ENCODE measurements at places on chromosomes 13 and 19.
A peak's percentile ranks its signal among the peaks of the same experiment; 100 is the strongest.

DNA sequence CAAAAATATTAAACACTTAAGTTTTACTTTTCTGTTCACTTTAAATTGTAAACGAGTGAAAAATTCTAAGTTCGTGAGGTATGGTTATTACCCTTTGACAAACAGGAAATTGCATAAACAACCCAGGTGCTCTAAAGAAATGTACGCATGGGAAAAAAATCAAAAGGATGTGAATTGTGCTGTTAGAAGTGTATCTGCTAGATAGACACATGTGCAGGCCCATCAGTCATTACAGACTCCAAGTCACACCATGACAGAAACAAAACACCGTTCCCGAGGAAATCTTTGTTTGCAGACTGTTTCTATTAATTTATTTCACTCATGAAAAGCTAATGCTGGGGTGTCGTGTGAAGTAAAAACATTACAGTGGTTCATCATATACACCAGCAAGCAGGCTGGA is 17.0 kb upstream of the DOCK9 start:
- DNase-seq: no peak

- DNase-seq: no peak
Measured at GRCh38 chr19:6818246-6818645, 45.7 kb downstream of the VAV1 start.

DNA sequence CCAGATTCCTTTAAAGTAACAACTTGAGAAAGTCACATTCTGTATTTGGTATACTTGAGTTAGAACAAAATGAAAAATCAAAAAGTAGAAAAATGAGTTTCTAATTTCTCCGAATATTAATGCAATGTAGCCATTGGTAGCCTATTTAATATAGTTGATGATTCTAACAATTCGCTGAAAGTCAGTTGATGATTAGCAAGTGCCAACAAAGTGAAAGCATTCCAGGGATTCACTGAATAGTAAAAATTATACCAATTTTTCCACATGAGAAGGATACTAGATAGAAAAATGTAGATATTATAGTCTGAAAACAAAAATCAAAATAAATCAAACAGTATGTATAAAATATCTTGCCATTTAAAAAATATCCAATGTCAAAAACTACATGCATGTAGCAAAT is 117.2 kb downstream of the FREM2 start:
- DNase-seq: no peak

GRCh38 chr19:28018499-28018898 is 1194.5 kb downstream of the UQCRFS1 start:
- no peak for DNase-seq

- no peak for DNase-seq
Measured at GRCh38 chr13:32179708-32180107, 135.5 kb downstream of the ZAR1L start.

- no peak for DNase-seq
Measured at GRCh38 chr19:51514866-51515481, 13.4 kb upstream of the SIGLEC12 start.

DNA sequence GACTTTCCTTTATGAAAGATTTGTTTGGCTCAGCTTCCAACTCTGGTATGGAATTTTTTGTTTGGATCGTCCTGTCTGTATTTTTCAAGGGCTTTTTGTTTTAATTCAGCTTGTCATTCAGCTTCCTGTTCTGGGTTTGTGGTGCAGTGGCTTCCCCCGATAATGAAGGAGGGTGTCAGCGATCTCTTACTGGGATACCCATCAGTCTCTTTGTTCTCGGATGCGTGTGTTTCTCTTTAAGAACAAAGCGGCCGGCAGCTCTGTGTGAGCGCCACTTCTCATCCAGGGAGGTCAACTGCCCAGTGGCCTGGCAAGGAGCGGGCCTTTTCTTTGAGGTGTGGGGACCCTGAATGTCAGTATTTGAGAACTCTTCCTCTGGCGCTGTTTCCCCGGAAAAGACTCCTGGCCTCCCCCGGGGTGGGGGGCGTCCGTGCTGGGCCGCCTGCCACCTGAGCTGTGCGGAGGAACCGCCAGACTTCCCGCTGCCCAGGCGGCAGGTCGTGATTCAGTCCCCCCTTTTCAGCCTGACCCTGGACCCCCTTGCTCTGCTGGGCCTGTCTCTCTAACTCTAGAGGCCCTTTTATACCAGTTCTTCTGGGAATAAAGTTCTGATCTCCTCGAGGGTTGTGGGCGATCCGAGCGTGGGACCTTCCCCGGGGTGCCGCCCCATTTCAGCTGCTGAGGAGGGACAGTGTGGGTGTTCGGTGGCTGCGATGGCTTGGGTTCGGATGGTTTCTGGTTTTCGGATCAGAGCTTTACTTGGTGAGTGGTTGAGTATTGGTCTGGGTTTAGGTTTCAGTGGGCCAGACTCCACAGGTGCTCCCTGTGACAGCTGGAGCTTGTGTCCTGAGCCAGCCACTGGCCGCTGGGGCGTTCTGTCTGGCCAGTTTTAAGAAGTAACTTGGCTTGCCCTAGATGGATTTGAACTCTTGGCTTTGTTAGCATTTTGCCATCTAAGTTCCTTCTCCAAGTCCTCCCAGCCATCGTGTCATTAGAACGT is 3.4 kb downstream of the SF3A2 start:
- no peak for DNase-seq

GRCh38 chr19:41230067-41230857 is 11.2 kb downstream of the AXL start:
- no peak for DNase-seq

DNA sequence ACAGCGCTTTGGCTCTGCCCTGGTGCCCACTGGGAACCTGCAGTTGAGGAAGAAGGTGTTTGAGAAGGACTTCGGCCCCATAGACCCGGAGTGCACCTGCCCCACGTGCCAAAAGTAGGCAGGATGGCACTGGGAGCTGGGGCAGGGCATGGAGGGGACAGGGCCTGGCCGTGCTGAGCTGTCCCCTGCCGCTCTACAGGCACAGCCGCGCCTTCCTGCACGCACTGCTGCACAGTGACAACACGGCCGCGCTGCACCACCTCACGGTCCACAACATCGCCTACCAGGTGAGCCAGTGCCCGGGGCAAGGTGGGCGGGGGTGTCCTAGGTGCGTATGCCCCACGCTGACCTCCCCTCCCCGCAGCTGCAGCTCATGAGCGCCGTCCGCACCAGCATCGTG is 5.1 kb upstream of the DNM2 start:
- no peak for DNase-seq

GRCh38 chr13:98780451-98780850 is 28.0 kb upstream of the SLC15A1 start:
- no peak for DNase-seq

GRCh38 chr19:42563352-42564210 is 31.1 kb downstream of the CEACAM8 start:
- DNase-seq: no peak

DNA sequence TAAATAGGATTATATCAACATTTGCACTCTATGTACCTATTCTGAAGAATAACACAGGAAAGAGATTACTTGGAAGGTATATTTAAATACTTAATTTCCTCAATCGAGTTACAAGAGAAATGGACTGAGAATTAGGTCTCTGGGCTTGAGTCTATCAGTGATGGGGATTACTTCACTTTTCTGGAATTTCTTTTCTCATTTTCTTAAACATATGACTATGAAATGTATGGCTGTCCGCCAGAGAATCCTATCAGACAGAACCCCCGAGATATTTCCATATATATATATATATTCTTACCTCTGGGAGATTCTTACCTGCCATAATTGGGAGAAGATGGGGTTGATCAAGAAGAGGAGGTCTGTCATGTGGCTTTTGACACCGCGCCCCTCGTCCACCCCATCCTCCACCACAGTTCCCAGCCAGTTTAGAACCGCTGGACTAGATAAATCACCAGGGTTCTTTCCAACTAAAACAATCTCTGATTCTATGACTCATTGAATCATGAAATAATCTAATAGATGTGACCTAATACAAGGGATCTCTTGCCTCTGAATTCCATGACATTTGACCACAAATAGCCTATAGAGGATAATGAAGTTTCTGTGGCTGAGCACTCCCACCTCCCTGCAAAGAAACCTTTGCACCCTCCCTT is 231.3 kb downstream of the TBC1D4 start:
- no peak for DNase-seq

DNA sequence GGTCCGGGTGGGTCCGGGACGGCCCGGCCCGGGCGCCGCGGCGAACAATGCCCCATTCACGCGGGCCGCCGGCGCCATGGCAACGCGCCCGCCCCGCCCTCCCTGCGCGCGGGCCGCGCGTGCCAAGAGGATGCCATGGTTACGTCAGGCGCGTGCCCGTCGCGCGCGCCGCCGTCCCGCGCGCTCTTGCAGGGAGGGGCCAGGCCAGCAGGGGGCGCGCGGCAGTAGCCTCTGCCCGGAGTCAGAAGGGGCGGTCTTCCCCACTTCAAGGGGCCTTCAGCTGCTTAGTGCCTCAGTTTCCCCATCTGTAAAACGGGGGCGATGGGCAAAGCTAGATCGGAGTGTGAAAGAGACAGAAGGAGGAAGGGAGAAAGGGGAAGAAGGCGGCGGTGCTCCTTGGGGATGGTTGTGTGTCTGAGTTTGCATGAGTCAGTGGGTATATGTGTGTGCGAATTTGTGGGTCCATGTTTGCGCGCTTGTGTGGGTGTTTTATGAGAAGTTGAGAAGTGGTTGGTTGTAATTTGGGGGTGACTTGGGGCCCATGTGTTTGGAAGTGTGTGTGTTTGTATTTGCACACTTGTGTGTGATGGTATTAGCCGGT is 11.6 kb upstream of the NFIX start:
- peak; percentile 79 for DNase-seq

- DNase-seq: no peak
Measured at GRCh38 chr19:34732612-34733211, 1.3 kb upstream of the ZNF181 start.

DNA sequence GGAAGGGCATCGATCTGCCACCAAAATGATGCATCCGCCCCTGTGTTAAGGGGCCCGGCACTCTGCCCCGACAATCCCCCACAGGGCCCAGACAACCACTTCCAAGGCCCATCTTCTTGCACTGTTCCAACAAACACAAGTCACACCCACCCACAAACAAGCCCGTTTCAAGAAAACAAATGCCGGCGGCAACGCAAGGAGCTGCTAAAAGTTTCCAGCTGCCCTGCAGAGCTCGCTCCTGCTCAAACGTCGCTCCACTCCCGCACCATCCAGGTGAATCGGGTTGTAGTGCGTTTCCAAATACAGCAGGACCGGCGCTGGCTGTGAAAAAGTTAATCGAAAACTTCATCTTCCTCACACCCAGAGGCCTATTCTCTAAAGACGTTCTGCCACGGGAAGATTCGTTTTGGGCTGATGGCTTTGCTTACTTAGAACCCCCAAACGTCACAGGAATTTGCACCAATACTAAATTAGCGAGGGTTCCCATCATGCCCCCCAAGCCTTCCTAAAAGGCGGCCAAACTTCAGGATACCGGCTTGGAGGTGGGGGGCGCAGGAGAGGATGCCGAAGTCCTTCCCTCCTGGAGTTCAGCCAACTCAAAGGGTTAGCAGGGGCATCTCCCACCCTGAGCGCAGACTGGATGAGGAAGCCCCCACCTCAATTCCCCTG is 107.4 kb upstream of the DOCK9 start:
- DNase-seq: no peak

DNA sequence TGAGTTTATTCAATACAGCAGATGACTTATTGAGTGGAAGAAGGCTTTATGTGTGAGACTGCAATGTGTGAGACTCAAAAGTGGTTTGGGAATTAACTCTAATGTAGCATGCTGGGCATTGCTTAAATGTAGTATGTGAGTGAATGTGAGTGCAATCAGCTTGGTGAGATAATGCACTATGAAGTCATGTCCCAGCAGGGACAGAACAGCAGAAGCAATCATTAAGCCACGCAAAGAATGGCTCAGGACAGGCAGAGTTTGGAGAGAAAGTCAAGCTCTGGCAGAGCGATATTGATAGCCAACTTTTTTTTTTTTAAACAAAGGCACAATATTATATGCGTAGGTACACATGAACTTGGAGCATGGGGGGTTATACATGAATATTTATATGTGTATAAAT is 597.7 kb downstream of the GPC6 start:
- no peak for DNase-seq

DNA sequence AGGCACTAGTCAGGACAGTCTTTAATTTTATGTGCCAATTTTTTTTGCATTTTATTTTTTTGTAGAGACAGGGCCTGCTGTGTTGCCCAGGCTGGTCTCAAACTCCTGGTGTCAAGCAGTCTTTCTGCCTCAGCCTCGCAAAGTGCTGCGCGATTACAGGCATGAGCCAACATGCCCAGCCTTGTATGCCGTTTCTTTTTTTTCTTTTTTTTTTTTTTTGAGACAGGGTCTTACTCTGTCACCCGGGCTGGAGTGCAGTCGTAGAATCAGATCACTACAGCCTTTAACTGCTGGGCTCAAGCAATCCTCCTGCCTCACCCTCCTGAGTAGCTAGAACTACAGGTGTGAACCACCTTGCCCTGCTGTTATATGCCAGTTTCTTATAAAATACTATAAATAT is 26.4 kb downstream of the BORA start:
- DNase-seq: no peak

DNA sequence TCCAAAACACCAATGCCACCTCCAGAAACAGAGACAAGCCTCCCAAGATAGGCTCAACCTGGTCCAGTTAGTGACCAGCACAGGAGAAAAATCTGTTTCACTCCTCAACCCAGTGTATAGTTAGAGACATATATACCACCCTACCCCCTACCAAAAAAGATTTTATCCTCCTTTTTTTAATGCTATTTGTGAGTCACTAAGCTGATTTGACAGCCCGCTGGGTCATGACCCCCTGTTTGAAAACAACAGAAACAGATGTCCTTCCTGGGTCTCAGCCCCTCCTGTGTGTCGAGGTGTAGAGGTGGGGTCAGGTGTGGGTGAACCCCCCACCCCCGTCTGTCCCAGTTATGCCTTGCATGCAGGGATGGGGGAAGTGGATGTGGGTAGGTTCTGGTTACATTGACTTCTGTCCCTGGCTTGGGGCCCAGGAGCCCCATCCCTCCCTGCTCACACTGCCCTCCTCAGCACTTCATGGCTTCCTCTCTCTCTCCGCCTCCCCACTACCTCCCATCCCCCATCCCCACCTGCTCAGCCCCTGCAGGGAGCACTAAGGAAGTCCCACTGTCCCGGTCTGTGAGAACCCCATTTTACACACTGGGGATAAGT is 14.0 kb upstream of the TOMM40 start:
- DNase-seq: no peak

DNA sequence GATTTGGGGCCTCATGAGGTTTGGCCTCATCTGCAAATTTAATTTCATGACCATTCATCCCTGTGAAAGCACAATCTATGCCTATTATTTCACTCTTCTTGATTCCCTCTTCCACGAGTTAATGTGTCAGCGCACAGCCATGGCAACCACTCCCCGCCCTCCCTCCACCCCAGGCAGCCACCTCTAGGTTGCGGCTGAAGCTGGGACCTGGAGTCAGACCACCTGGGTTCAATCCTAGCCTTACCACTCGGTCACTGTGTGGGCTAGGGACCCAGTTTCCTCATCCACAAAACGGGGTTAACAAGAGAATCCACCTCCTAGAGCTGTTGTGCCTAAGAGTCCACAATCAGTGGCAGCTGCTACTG is 9.8 kb downstream of the CHST8 start:
- no peak for DNase-seq

GRCh38 chr13:73876323-73876722 is 257.9 kb downstream of the KLF12 start:
- DNase-seq: no peak

DNA sequence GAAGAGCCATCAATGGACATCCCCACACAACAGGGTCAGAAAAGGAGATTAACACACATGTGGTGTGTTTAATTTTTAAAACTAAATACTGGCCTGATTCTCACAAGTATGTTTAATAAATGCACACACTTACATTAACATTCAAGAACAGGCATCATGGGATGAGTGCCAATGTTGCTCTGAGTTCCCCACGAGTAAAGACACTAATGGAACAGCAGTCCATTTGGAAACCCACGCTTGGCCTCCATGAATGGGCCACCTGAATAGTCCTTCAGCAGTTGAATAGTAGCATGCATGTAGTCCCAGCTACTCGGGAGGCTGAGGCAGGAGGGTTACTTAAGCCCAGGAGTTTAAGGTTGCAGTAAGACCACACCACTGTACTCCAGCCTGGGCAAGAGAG is 195.2 kb upstream of the IPO5 start:
- DNase-seq: no peak
